ENCODE measurements at places on chromosomes 5 and 9.

DNA sequence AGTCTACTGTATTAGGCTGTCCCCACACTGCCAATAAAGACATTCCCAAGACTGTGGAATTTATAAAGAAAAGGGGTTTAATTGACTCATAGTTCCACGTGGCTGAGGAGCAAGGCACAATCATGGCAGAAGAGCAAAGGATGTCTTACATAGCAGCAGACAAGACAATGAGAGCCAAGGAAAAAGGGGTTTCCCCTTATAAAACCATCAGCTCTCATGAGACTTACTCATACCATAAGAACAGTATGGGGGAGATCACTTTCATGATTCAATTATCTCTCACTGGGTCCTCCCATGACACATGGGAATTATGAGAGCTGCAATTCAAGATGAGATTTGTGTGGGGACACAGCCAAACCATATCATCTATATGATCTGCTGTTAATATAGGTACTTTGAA, 14.8 kb upstream of the FSTL4 start:
- DNase-seq, result no peak

DNA sequence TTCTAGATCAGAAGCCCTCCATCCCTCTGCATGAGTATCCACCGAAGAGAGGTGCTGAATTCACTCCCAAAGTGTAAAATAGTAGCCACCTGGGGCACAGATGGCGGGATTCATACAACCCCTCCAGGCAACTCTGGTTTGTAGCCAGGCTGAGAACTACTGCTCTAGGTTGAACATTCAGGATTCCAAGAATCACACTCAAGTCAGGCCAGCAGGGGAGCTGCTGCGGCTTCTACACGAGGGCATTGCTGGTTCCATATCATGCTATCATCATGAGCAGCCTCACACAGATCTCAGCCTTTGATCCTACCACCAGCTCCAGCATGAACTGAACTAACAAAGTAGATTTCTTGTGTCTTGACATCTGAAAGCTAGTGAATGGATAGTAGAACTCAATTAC, 367.9 kb downstream of the DIRAS2 start:
- no peak for DNase-seq

DNA sequence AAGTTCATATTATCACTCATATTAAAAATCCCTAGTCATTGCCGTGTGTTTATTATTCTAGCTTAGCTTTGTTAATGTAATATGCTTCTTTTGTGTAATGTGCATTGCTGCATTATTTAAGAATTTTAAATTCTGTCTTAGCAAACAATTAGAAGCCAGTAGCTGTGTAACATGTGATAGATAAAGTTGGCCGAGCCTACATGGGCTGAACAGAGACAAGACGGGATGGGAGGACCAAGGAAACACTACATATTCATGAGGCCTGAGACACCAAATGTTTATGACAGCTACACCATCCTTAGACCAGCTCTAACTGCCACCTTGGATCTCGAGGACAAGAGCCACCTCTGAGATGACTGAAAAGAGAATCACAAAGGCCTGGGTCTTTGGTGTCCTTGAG, 51.0 kb upstream of the COL15A1 start:
- DNase-seq, result no peak

DNA sequence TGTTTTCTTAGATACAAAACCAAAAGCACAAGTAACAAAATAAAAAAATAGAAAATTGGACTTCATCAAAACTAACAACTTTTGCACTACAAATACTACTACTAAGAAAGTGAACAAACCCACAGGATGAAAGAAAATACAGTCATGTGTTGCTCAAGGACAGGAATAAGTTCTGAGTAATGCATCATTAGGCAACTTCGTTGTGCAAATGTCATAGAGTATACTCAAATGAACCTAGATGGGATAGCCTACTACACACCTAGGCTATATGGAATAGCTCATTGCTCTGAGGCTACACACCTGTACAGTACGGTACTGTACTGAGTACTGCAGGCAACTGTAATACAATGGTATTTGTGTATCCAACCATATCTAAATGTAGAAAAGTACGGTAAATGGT, 88.3 kb downstream of the RAPGEF1 start:
- DNase-seq, result no peak

GRCh38 chr5:52801329-52801728, 13.6 kb downstream of the ITGA1 start:
- no peak for DNase-seq

- DNase-seq, result no peak
Measured at GRCh38 chr9:131959056-131959455, 120.6 kb downstream of the MED27 start.

DNA sequence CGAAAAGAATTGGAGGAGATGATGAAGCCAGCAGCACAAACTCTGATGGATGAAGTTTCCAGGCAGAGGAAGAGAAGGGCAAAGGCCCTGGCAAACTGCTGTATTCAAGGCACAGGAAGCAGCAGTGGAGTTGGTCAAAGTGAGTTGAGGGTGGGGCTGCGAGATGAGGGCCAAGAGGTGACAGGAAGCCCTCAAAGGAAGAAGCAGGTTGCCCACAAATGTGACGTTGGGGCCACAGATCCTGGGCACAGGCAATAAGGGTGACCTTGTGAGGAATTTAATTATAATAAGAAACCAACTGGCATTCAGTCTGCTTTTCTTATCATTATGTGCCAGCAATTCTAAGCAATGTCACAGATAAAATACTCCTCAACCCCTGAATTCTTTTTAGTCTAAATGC, 261.8 kb downstream of the CTNND2 start:
- no peak for DNase-seq

- no peak for DNase-seq
Measured at GRCh38 chr9:113634596-113635515, 171.3 kb downstream of the RGS3 start.

Data from effector memory CD8-positive, alpha-beta T cell (primary cell).